ENCODE measurements at places on chromosomes 7 and 10.

- DNase-seq, result no peak
Observed at GRCh38 chr7:22066522-22066921, 120.8 kb upstream of the CDCA7L start.

GRCh38 chr10:58896229-58896628 is 280.2 kb upstream of the PHYHIPL start:
- no peak for DNase-seq

GRCh38 chr10:51649064-51649463 is 50.3 kb downstream of the CSTF2T start:
- DNase-seq, result no peak

DNA sequence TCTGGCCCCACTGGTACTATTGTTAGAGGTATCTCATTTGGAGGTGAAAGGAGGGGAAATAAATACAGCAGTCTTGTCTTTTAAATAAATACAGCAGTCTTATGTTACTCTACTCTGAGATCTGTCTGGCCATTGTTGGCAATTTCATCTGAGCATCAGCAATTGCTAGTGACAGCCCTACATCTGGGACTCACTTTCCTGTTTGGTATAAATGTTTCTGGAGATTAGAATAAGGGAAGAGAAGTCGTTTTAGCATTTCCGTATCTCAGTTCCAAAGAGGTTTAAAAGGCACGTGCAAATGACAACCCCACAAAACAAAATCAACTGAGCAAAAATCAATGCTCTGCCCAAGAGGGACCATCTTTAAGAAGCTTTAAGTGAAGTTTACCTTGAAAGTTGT is 18.1 kb upstream of the CNNM2 start:
- no peak for DNase-seq

DNA sequence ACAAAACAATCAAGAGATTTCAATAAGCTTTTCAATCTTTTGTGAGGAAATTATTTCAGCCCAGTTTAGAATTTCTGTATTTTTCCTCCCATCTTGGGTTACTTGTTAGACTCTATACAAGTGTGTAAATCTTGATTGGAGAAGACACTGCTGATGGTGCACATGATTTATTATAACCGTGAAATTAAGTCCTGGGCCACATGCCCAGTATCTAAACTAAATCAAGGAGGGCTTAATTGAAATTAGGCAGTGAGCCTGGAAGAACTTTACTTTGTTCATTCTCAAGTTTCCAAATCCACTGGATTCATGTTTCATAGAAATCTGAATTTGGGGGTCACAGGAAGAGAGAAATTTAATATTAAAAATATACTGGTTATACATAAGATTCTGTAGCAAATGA is 44.5 kb downstream of the CSTF2T start:
- no peak for DNase-seq

DNA sequence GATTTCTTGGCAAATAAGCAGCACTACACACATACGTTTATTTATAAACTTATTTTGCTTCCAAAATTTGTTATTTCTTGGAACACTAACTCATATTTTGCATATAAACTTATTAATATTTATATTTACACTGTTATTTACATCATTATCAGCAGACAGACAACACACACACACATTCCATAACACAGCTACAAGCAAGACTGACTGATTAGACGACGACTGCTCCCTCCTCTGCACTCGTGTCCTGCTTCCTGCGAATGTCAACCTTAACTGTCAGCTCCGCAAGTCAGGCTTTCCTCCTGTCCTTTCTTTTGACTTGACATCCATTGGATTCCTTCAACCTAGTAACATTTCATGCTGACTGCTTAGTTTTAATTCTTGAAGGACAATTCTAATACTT is 96.6 kb downstream of the ATE1 start:
- DNase-seq, result no peak

- DNase-seq, result no peak
Observed at GRCh38 chr10:5545426-5545777, 20.6 kb downstream of the CALML3 start.

DNA sequence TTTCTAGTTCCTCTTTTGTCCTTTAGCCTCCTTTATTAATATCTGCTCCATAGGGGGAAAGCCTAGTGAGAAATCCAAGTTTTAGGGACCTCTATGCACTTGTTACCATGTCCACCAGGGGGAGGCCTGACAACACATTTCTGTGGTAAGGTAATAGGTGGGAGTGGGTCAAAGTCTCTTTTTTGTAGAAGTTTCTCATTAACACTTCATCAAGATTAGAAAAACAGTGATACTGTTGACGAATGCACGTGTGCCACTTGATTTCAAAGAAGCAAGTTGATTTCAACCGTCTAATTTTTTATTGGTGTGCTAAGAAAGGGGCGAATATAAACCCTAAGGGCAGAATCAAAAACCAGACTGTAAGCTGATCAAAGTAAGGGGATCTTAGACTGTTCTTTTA is 30.6 kb downstream of the CISD1 start:
- DNase-seq, result no peak
